Forelimb muscle (tissue), 1 donor: ENCODE measurements at places on chromosomes 16 and 17.

DNA sequence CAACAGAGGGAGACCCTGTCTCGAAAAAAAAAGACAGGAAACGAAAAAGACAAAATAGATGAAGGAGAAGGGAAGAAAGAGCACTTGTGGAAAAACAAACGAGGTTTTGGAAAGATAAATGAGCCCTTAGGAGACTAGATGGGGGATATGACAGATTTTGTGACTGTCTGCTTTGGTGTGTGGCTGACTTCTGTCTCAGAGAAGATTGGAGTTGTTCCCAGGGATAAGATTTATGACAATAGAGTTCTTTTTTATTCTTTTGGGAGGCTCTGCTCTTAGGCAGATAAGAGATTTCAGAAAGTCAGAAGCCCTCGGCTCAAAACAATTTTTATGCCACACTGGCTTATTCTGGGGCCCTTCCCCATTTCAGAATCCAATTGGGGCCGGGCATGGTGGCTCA, 73.9 kb upstream of the ATF7IP2 start:
- DNase-seq: no peak

DNA sequence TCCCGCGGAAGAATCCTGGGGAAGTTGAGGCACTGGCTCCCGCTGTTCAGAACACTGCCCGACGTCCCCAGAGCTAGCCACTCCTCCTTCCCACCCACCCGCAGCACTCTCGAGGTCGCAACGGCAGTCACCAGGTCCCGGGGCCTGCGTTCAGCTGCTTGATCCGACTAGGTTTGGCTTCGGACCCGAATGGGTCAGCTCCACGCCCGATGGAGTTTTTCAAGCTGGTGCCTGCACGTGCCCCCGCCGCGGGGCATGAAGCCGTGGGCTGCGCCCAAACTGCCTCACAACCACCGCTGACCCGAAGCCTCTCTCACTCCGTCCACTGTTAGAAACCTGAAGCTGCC, 12.4 kb upstream of the ODF4 start:
- no peak for DNase-seq

- DNase-seq: no peak
These were observed 4.4 kb downstream of the UBALD1 start for GRCh38 chr16:4610011-4611005.

GRCh38 chr17:7887038-7887481, 1.5 kb upstream of the CHD3 start:
- DNase-seq: no peak

- no peak for DNase-seq
These were observed 16.2 kb downstream of the GLIS2 start for GRCh38 chr16:4332083-4332482.

GRCh38 chr16:48165961-48166578, 10.3 kb upstream of the ABCC12 start:
- DNase-seq: no peak

GRCh38 chr16:57866529-57866918, 64.2 kb upstream of the KIFC3 start:
- no peak for DNase-seq

DNA sequence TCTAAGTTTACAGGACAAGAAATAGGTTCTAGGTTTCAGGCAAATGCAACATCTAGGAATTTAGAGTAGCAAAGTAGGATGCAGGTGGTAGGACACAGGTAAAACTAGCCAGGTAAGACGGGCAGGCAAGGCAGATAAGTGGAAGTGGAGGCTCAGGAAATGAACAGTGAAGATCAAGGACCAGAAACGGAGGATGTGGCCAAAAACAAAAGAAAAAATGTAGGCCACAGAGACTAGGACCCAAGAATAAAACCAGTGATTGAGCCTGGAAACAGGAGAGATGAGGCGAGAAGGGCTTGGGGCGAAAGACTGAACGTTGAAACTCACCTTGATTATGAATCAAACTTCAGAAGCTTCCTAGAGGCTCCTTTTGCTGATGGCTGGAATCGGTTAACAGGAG, 24.0 kb downstream of the CPSF4L start:
- no peak for DNase-seq

DNA sequence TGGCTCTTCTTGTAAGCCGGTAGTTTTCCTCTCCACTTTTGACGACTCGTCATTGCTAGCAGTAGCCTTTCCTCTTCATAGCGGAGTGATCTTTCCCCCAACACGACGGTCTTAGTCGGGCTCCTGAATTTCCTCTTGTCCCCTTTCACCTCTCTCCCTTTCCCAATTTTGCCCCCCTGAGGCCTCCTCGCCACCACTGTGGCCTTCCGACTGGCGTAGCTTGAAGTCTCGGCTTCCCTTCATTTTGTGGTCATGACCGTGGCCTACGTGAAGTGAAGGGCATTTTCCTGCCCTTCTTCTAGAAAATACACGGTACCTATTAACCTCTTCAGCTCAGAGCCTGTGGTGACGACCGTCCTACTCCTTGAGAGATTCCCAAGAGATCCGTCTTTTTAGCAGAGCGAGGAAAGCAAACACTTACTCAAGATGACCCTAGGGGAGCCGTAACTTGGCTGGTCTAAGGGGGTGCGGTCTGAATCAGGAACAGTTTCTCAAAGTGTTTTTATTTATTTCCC, 787 bp downstream of the PRKAR1A start:
- no peak for DNase-seq

GRCh38 chr17:63390090-63390489, 56.0 kb downstream of the CYB561 start:
- DNase-seq: no peak

- DNase-seq: no peak
These were observed 295.5 kb upstream of the EEF2KMT start for GRCh38 chr16:5393070-5393469.

GRCh38 chr17:3635474-3636153, 436 bp downstream of the SHPK start:
- DNase-seq: no peak

GRCh38 chr16:65679785-65680184, 557.9 kb upstream of the CDH11 start:
- DNase-seq: no peak

DNA sequence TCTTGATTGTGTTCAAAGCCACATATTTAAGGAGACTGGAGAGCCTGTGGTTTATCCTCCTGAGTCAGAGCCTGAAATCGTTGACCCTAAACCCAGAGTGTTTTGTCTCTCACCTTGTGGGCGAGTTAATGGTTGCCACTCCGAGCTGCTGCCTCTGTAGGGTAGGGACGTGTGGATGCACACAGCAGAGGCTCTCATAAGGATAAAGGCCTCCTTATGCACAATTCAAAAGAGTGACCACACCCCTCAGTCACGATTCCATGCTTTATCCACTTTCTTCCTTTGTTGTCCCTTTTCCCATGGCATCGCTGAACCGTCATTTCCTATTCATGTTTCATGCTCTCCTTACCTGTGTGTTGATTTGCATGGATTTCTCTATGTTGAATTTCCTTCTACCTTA, 805.0 kb upstream of the RBFOX1 start:
- no peak for DNase-seq

- no peak for DNase-seq
These were observed 17.2 kb upstream of the ADGRG1 start for GRCh38 chr16:57611181-57611580.

- no peak for DNase-seq
These were observed 874 bp downstream of the WWP2 start for GRCh38 chr16:69762814-69763598.

- no peak for DNase-seq
These were observed 40.7 kb downstream of the BRIP1 start for GRCh38 chr17:61822326-61823285.

DNA sequence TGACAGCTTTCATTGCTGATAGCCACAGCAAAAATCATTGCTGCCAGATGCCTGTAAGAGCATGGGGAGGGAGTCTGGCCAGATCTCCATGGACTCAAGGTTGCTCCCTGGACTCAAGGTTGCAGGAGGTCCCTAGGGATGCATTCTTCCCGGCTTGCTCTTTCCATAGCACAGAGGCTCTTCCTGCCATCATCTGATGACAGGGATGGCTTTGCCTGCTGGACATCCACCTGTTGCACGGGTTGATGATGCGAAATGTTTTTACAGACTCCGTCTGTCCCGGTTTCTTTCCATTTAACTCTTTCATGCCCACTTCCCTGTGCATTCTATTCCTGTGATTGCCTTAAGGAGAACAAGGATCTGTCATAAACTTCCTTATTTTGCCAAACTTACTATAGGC, 115.6 kb upstream of the HSBP1 start:
- no peak for DNase-seq

DNA sequence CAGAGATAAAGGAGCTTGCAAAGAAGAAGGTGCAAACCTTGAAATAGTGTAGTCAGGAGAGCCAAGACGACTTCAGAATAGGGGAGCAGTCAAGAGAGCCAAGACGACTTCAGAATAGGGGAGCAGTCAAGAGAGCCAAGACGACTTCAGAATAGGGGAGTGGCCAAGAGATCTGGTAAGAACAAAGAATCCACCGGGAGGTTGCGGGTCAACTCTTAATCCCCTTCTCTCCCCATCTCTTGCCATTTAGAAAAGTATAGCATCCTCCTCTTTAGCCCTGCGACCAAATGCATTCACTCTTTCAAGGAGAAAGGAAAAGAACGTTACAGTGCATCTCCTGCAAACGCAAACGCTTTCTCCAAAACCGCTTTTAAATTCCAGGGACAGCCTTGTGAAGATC, 713 bp downstream of the KNOP1 start:
- DNase-seq: no peak

GRCh38 chr16:84616515-84616914, 1.4 kb downstream of the COTL1 start:
- no peak for DNase-seq

- no peak for DNase-seq
These were observed 720 bp upstream of the ZPBP2 start for GRCh38 chr17:39867084-39867879.

GRCh38 chr17:49748791-49749190, 15.1 kb downstream of the FAM117A start:
- no peak for DNase-seq

DNA sequence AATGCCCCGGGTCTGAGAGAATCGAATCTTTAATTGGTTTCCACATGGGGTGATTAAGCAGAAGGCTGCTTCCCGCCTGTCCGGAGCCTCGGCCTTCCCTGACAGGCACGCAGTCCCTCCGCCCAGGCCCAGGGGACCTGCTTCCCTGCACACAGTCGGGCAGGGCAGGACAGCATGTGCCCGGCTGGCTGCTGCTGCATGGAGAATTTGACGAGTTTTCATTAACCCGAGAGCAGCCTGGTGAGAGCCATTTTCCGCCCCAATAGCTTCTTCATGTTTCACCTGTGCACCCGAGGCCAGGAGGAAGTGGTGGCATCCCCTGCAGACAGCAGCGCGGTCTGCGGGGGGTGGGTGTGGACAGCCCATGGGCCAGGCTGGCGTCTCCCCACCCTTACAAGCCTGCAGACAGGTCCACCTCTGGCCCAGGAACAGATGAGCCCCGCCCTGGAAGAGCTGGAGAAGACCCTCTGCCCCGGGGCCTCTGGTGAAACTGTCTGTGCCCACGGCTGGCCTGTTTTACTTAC, 67.0 kb downstream of the KLHDC4 start:
- DNase-seq: no peak
